ENCODE measurements at places on chromosomes 5 and 9.

GRCh38 chr5:132886064-132886823 lies 12.8 kb downstream of the LEAP2 start:
- DNase-seq: no peak

- DNase-seq: peak; percentile 30
Observed at GRCh38 chr5:156913719-156914370, 49.2 kb downstream of the TIMD4 start.

- no peak for DNase-seq
Observed at GRCh38 chr9:131925677-131926177, 153.9 kb downstream of the MED27 start.

DNA sequence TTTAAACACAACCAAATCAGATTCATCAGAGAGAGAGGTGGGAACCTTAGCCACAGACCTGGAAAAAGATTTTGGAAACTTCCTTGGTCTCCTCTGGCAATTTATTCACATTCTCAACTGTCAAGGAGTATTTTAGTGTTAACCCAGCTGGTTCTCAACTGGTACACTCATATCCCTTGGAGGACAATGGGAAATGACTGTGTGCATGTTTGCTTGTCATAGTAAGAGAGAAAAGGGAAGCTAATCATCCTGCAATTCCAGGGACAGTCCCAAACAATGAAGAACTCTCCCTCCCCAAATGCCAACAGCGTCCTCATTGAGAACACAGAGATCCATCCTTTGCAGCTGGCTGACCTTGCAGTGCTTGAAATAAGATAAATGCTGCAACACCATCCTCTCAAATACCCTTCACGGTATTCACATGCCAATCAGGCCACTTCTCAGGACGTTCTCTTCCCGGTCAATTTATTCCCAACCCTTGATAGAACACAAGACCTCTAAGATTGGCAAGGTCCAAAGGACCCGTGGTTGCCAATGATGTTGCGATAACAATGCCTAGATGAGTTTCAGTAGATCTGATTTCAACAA lies 75.5 kb downstream of the EPB41L4B start:
- no peak for DNase-seq

DNA sequence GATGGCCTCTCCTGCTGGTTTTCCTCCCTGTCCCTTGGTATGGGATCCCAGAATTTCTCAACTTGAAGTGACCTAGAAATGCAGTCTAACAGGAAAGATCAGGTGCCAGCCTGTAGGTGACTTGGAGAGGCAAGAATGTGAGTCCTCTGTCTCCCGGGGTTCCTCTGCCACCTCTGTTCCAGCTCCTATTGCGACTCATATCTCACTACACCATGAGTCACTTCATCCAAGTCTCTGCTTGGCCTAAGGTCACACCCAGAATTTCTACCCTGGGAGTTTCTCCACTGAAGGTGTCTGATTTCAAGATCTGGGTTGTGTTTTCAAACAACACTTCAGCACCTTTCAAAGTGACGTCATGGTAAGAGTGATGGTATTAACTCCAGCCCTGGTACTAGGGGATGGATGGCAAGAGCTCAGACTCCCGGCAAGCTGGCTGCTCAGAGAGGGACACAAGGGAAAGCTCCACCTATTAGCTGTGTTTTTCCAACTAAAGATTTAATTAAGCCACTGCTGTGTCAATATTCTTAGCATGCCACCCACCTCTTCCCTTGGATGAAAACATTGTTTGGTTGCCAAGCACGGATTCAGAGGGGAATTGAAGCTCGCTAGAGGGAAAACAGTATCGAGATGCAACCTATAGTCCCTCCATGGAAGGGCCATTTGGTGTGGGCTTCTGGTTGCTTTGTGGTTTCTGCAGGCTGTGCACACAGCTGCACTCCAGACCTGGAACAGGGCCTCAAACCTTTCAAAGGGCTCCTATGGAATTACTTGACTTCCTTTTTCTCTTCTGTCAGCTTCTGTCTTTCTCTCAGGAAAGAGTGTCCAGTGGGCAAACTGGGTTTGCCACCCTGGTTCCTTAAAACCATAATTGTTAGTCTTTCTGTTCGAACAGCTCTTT lies 205.7 kb downstream of the GAS1 start:
- no peak for DNase-seq

DNA sequence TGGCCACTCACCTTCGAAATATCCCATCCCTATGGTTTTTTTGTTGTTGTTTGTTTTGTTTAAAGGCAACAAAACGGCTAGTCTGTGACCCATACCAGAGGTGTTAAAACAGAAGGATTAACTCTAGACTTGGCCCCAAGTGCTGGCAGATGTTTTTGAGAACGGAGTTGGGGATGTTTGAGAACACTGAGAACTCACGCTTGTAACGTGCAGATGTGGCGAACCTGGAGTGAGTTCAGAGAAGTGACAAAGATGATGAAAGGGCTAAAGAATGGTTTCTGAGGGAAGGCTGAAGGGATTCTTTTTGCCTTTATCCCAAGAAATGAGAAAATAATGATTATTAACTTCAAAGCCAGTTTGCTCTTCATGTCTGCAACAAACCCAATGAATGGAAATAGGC lies 286.5 kb downstream of the ZNF608 start:
- no peak for DNase-seq

- no peak for DNase-seq
Observed at GRCh38 chr5:1752881-1753280, 46.8 kb downstream of the MRPL36 start.

GRCh38 chr9:125995006-125995405 lies 247.8 kb downstream of the PBX3 start:
- DNase-seq: no peak

DNA sequence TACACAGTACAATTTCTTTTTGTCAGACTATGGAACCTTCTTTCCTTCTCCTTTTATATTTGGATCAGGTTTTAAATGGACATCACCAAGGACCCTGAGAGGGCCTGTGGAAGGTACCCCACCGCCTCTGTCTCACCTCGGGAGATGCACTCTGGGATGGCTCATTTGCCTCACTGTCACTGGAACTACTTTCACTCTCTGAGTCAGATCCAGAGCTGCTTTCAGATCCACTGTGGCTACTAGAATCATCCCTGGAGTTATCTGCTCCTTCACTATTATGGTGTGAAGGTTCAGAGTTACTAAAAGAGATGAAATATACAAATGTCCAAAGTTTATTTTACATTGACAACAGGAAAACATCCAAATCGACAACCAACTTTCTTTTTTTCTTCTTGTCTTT lies 24.6 kb downstream of the LEAP2 start:
- DNase-seq: no peak

DNA sequence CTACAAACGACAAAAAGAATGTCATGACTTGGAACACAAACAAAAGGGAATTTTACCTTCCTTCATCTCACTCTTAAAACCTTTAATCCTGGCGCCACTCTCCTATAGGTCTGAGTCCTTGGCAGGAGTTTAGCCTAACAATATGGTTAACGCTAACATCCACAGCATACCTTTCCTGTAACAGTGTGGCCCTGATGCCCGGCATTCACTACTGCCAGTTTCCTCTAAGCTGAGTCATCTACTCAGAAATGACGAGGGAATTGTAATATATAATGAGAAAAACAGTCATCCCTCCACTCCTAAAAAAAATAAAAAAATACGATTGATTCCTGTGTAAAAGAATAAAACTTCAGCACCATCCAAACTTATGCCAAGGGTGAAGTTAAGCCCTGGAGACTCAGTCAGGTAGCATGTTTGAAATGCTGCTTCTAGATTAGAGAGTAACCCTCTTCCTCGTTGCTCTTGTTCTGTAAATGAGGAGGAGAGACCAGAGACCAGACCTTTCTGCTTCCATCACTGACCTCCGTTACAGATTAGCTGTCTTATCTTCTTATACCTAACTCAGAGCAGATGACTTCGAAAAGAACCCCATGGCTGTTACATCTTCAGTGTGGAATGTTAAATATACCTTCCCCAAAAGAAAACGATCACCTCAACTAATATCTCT lies 37.4 kb downstream of the CCDC125 start:
- DNase-seq: no peak

GRCh38 chr9:124831642-124832364 lies 21.5 kb upstream of the WDR38 start:
- DNase-seq: no peak

GRCh38 chr5:95617057-95617456 lies 2.8 kb upstream of the GPR150 start:
- DNase-seq: no peak

DNA sequence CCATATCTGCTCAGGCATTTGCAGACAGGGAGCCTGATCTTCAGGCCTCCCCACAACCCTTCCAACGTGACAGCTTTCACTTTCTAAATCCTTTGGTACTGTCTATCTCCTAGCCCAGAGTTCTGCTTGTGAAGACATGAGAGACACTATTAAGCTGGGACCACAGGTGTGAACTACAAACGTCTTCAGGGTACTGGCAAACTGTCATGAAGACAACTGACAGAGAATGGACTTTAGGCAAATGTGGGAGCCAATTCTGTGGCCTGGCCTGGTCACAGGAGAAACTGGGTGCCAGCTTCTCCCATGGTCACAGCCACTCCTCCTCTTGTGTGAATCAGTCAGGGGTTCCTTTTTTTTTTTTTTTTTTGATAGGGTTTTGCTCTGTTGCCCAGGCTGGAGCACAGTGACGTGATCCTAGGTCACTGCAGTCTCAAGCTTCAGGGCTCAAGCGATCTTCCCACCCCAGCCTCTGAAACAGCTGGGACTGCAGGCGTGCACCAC lies 10.4 kb downstream of the TRIM14 start:
- no peak for DNase-seq

DNA sequence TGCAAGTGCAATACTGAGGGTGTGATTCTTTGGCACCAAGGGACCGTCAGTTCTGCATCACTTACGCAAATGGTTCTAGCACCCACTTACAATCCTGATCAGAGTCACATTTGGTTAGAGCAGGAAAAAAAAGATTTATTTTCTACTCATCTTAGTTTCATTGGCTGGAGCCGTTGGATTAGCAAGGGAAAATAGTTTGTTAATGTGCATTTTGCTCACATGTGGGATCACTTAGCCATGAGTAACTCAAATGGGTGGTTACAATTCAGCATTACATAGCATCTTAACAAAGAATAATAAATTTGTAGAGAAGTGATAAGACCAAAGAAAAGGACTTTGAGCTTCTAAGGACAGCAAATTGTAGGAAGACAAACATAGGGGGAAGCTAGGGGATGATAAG lies 216.9 kb downstream of the AUH start:
- no peak for DNase-seq

DNA sequence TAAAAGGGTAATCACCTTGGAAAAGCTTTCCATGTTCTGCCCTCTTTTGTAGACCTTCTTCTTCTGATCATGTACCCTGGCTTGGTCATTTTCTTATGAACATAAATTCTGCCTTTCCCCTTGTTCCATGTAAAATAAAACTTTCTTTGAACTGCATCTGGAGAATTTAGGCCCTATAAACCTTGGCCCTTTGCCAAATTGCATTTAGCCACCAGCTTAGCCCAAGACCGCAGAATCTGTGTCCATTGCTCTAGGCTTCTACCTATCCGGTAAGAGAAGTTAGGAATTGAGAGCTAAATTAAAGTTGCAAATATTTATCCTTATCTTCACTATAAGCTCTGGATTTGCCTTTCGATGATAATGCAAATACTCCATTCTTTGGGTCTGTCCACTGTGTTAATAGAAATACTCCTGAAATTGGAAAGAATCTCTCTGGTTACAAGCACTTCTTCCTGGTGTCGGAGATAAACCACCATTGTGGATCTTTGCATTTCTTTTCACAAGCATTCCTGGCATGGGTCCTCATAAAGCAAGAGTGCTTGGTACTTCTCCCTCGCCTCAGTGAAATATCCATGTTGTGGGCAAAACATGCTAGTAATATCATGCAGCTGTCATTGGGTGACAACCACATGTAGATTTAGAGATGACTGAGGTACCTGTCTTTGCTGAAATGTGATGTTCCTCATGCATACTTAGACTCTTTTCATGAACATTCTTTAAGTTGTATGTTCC lies 698.0 kb upstream of the WWC1 start:
- no peak for DNase-seq

GRCh38 chr9:97425973-97426336 lies 14.1 kb downstream of the TDRD7 start:
- no peak for DNase-seq

DNA sequence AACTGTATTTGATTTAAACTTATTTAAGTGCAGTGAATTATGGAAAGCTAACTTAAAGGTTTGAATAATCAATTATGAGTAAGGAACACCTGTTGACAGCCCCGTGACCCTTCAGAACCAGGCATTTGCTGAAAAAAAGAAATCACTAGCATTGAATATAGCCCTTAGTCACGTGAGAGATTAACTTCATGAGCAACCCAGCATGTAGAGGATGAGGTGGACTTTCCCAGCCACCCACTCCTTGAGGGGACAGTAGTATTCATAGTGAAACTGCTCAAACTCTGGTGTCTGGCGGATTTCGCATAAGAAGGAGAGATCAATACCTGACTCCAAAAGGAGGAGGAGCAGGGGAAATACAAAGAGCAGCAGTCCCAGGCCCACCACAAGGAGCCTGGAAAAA lies 184.8 kb upstream of the RASEF start:
- no peak for DNase-seq

GRCh38 chr5:15106530-15107283 lies 235.1 kb upstream of the ANKH start:
- DNase-seq: no peak

DNA sequence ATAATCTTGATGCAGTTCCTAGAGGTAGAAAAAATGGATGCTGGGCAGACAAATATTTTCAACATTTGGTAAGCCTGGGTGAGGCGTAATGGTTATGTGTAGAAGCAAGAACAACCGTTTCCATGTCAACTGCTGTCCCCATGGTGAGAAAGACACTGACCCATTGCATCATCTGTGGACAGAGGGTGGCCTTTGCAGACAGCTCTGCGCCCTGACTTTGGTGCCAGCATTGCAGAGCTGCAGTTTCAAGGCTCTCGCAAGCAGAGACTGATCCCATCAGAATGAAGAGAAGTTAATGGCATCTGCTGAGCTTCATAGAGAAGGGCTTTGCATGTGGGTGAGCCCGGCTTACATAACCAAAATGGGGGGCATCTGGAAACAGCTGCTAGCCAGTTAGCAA lies 179.0 kb upstream of the ADRA1B start:
- DNase-seq: no peak

DNA sequence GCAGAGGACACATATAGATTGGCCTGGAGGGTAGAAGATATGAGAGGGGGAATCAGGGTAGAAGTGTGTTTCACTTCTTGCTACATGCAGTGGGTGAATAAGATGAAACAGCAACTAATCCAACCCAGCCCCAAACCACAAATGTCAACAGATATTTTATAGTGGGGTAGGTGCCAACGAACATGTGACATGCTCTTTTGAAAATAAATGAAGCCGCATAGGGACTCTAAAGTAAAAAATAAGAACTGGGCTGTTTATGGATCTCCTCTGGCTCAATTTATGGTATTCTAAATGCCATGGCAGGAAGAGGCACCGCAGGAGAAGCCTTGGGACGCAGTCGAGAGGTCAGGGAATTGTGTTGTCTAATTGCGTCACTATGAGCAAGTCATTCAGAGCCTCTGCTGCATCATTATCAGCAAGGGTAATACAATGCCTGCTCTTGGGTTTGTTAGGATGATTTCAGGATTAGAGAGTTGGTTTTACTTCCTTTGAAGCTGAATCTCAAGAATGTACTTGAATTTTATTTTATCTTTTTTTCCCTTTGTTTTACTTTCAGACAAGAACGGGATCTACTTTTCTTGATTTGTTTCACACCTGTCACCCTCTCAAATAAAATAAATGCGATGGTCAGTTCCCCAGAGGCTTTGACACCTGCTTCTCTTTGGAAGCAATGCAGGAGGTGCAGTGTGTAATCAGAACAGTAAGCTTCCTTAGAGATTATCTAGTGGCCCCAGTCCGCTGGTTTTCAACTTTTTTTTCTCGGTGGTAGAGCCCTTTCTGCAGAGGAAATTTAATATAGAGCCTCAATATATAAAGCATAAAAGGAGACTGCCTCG lies 375.6 kb upstream of the CLINT1 start:
- DNase-seq: peak; percentile 26

GRCh38 chr9:19922476-19923118 lies 133.8 kb upstream of the SLC24A2 start:
- peak; percentile 2 for DNase-seq
